Colonic mucosa (tissue), 4 donors: ENCODE measurements at places on chromosomes 12 and 14.

DNA sequence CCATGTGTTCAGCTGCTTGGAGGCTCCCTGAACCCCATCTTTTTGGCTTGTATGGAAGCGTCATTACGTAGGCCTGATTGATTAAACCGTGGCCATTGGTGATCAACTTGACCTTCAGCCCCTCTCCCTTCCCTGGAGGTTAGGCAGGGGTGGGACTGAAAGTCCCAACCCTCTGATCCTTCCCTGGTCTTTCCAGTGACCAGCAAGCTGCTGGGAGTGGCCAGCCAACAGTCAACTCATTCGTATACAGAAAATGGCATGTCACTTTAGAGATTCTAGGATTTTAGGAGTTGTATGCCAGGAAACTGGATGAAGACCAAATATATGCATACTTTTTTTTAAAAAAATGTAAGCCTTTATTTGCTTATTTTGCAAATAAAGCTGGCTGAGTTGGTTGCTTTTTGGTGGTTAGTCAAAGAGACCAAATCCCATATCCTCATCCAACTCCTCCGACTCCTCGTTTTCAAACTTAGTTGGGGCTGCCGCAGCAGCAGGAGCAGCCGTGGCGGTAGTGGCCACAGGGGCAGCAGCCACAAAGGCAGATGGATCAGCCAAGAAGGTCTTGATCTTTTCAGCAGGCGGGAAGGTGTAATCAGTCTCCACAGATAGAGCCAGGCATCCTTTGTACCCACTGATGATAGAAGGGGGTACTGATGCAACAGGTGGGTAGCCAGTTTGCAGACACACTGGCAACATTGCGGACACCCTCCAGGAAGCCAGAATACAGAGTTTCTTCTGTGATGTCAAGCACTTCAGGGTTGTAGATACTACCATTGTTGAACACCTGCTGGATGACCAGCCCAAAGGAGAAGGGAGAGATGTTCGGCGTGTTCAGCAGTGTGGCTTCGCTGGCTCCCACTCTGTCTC is 16.6 kb downstream of the NFKBIA start:
- DNase-seq = no peak

- DNase-seq = no peak
Observed at GRCh38 chr12:68425998-68426397, 93.8 kb upstream of the MDM1 start.

GRCh38 chr12:91033251-91033650 is 24.6 kb downstream of the KERA start:
- no peak for DNase-seq

- DNase-seq = no peak
Observed at GRCh38 chr14:68961781-68962584, 17.1 kb downstream of the ACTN1 start.

DNA sequence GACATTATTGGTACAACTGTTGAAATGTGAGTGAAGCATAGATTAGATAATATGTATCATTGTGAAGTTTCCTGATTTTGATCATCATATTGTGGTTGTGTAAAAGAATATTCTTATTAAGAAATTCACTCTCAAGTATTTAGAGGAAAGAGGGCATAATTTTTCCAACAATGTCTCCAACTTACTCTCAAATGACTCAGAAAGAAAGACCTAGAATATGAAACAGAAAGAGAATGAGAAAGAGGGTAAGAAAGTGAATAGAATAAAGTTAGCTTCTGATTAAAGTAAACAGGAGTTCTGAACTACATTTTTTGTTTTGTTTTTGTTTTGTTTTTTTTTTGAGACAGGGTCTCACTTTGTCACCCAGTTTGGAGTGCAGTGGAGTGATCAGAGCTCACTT is 123.0 kb downstream of the CPNE8 start:
- DNase-seq = no peak

DNA sequence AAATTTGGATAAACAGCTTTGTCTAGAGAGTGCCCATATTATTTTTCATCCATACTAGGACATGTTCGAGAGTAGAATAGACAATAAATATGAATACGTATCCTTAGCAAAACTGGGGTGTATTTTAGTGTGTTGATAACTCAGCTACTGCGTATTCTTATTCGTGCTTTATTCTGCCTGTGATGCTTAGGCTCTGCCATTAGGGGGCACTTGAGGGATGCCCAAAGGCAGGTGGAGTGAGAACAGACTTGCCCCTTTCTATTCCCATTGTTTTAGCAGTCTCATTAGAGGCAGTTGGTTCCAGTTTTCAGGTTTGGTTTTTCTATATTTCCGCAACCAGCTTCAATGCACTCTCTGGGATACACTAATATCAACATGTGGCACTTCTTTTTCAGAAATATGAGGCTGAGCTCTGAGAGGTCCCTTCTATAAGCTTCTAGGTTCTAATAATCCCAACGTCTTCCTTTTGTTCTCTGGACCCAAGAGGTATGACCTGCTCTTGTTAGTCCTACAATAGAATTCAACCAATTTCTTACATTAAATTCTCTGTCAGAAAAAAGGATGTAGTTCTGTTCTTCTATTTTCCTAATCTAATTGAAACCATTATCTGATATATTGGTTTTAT is 985.7 kb upstream of the FBXO33 start:
- no peak for DNase-seq

DNA sequence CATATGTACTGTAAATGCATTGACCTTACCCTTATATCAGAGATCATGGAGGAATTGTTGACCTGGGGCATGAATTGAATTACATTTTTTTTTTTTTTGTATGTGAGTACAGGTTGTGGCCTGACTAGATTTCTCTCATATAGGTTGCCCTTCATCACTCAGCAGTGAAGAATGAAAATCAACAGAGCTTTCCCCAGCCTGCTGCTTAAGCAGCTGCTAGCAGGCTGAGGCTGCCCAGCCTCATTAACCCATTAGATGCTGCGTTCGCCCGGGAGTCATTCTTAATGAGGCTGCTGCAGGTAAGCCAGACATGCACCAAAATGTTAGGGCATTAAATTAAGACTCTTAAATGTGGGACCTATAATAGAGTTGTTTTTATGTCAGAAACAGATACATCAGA is 236.0 kb downstream of the ETNK1 start:
- DNase-seq = no peak
